Progenitor cell of endocrine pancreas (in vitro differentiated cells): ENCODE measurements at places on chromosomes 11 and 22.

DNA sequence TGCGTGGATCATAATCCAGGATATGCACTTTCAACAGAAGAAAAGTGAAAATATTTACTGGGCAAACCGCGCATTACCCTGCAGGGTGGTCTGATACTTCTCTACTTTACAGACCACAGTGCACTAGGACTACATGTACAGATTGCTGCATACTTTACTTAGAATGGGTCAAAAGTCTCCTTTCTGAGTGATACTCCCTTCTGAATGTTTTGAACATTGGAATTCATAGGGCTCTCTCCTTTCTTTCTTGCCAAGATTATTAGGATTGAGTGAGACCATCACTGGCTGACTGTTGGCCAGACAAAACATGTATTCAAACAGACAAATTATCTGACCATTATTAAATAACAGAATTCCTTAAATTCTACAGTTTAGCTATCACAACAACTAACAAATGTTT, 6.6 kb upstream of the FIBIN start:
- DNase-seq = no peak

GRCh38 chr11:25899617-25900160, 432.2 kb upstream of the ANO3 start:
- DNase-seq = no peak

DNA sequence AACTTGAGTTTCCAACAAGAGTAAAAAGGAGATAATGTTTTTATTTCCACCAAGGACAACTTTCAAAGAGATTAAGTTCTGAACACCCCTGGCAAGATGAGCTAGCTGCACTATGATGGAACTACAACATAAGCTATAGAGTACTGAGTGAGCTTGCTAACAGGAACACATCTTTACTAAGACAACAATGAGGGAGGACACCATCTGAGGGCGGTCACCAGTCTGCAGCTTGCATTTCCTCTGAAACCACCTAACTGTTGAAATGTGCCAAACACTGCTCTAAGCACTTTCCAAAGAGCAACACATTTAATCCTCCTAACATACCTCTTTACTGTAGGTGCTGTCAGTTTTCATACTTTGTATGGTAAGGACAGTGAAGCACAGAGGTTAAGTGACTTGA, 68.4 kb downstream of the TCF20 start:
- no peak for DNase-seq

GRCh38 chr11:68838572-68838964, 3.1 kb downstream of the CPT1A start:
- no peak for DNase-seq

DNA sequence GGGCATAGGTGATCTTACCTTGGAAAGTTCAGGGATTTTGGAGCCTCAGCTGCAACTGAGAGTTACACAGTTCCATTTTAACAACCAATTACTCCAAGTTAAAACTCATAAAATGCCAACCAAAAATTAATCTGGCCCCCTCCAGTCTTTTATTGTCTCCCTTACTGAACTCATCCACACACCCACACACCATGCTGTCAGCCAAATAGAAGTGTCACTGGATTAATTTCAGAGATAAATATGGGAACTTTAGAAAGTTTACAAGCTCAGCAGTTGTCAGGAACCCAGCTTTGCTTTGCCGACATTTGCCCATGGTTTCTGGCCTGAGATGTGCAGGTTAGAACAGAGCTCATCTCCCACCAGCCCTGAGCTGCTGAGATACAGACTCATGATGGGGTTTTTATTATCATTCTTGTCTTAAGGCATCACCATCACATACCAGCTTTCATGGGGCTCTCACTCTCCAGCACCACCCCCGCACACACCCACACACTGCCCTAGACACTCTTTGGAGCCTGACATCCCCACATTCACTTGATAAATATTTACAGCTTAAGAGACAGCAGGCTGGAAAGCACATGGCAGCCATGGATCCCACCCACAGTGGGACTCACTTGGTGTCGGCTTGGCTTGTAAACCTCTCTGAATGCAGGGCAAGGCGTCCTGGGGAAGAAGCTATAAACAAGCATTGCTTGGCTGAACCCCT, 23.7 kb upstream of the CTR9 start:
- DNase-seq = no peak

DNA sequence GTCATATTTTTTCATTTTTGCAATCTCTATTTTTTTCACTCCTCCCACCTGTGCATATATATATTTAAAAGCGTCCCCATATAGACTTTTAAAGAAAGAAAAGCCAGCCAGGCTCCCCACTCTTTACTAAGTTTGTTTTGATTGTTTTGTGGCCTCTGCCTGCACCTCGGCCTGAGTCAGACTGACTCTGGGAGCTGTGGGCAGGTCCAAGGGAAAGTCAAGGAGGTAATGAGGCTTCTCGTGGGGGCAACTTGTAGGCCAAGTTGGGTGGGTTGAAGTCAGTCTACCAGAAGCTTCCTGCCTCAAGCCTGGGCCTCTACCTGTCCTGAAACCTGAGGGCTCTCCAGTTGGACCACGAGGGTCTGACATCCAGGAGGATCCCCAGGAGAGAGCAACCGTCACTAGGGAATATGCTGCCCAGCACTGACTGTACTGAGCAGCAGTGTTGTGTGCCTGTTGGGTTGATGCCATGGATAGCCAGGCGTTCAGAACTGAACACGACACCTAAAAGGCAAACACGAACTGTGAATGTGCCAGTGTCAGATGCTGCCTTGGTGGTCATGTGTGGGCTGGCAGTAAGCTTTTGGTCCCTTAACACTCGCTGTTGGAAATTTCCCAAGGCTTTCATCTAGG, 58.8 kb downstream of the BMAL1 start:
- DNase-seq = no peak

DNA sequence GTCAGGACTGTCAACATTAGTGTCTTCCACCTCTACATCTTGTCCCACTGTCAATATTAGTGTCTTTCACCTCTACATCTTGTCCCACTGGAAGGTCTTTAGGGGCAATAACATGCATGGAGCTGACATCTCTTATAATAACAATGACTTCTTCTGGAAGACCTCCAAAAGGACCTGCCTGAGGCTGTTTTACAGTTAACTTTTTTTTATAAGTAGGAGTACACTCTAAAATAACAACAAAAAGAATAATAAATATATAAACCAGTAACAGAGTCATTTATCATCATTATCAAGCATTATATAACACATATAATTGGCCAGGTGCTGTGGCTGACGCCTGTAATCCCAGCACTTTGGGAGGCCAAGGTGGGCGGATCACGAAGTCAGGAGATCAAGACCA, 57.5 kb downstream of the PAK1 start:
- no peak for DNase-seq

GRCh38 chr22:47086596-47087248, 324.3 kb downstream of the TBC1D22A start:
- DNase-seq = no peak

DNA sequence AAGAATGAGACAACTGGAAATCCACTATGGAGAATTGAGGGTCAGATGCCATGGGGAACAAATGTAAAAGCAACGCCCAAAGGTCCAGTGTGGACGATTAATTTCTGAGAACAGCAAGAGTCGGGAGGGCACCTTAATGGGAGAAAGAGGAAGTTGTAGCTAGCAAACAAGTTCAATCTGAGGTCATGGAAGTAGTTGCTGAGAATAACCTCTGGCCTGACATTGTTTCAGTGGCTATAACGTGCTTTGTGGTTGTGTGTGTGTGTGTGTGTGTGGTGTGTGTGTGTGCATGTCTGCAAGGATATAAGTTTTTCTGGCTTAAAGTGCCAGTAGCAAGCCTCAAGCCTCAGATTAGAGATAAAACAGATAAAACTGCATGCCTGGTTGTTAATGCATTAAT, 1630.1 kb upstream of the TENM4 start:
- DNase-seq = no peak

DNA sequence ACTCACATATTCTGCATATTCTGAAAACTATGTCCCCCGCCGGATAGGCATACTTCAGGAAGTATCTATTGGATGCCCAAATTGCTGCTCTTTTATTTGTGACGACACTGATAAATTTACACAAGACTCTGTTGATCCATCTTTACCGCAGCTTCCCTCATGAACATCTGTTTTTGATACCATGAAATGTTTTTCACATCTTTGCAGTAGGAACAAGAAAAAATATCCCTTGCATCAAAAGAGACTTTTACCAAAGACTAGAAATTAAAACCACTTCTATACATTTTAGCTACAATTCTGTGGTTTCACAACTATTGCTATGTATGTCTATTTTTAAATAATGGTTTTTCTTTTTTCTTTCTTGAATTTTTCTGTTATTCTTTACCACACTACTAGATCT, 15.3 kb downstream of the POU2AF2 start:
- no peak for DNase-seq

DNA sequence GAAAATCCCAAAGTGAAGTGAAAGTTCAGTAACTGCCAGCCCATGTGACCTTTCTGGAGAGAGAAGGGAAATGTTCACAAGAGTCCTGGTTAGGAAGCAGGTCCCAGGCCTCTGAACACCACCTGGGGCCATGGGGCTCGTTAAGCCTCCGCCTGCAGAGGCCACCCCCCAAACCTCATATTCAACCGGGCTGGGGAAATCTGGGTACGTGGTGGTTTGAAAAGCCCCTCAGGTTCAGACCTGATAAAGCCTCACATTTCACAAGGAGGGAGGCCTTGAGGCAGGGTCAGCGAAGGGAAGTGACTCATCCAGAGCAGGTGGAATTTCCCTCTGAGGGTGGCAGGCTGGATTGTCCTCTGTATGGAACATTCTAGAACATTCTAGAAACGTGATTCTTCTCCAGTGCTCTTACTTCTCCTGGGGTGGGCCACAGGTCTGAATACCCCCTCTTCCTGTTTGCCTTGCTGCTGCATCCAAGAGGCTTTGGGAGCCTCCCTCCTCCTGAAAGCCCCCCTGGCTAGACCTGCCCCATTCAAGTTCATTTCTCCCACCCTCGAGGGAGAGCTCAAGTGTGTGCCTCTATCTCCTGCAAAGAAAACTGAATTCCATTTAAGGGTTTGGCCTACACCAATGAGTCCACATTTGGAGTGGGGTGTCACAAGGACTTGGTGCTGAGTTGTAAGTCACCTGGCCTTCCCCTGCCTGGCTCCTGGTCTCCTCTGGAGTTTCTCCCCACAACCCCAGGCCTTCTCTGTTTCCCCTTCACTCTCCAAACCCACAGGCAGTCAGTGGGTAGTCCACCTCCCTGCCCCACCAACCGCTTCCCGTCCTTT, 6.3 kb downstream of the FXYD2 start:
- DNase-seq = no peak

- no peak for DNase-seq
These were observed 57.9 kb upstream of the MMP13 start for GRCh38 chr11:103013421-103013820.

DNA sequence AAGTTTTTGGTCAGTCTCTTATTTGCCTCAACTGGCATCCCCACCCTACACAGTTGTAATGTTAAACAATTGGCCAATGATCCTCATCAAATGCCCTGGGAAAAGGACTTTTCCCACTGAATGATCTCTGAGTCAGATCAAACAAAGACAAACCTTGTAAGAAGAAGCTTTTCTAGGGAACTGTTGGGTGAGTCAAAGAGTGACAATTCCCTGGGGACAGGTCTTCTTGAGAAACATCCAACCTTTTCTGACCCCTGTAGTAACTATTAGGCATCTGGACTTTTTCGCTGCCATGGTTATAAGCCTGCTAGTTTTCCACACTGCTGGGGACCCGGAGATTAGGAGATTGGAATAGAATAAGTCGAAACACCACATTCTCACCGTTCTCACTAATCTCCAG, 789.8 kb upstream of the API5 start:
- no peak for DNase-seq

GRCh38 chr11:4580124-4580523, 1.4 kb upstream of the OR52I2 start:
- no peak for DNase-seq

- no peak for DNase-seq
These were observed 89.1 kb downstream of the MTMR3 start for GRCh38 chr22:29972121-29972520.

- DNase-seq = no peak
These were observed 65.5 kb downstream of the ME3 start for GRCh38 chr11:86606836-86607481.

DNA sequence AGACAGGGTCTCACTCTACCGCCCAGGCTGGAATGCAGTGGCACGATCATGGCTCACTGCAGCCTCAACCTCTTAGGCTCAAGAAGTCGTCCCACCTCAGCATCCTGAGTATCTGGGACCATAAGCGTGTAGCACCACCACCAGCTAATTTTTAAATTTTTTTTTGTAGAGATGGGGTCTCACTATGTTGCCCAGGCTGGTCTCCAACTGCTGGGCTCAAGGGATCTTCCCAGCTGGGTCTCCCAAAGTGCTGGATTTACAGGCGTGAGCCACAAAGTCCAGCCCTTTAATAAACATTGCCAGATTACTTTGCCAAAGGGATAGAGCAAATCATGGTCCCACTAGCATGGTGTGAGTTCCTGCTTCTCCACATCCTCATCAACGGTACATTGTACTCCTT, 45.6 kb downstream of the KMT5B start:
- no peak for DNase-seq

DNA sequence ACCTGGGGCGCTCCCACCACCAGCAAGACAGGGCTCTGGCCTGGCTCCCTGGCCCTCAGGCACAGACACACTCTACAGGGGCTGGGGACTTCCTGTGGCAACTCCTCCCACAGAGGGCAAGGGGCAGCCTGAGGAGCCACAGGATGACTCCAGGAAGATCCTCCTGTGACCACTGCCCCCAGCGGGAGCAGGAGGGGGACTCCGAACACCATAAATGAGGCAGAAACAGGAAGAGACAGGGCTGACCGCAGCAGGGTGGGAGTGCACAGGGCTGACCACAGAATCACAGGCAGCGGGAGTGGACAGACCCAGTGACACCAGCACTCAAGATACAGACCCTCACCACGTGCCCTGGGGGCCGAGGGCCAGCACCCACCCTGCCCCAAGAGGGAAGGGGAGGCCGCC, 10.8 kb downstream of the ARAP1 start:
- no peak for DNase-seq
